ENCODE measurements at places on chromosomes 4 and X.

DNA sequence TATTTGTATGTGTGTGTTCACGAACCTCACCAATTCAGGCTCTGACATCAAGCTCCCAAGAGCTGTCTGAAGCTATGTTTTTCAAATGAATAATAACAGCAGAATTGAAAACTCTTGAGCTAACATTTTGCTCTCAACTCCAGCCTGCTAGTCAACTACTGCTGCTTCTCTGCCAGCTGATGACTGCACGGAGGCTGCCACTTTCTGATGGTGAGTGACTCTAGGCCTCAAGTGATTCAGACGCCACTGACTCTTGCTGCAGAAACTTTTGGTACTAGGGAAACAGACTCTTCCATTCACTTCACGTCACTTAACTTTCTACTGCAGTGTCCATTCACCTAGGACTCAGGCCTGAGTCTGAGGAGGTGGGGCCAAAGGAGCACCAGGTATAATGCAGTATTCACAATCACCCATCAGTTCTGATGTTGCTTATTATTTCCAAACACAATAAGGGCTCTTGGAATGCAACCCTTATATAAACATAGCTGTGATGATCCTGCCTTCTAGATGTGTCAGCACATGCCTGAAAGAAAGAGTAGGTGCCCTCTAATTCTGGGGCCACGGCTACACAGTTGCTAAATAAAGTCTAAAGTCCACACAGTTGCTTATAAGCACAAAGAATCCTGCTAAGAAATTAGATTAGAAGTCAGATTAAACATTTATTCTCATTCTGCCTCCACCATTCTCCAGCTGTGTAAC lies 16.0 kb downstream of the PRDM8 start:
- no peak for DNase-seq

- no peak for DNase-seq
These were observed 166.0 kb downstream of the ANTXR2 start for GRCh38 chr4:79907001-79907400.

- DNase-seq = no peak
These were observed 324.1 kb downstream of the TLL1 start for GRCh38 chr4:166197166-166197565.

- no peak for DNase-seq
These were observed at the start of gene ARHGAP4 for GRCh38 chrX:153925739-153926551. TSS of gene ARHGAP4 (minus strand) at chrX:153926264. CDS start at chrX:153926202, 62 bp downstream.

DNA sequence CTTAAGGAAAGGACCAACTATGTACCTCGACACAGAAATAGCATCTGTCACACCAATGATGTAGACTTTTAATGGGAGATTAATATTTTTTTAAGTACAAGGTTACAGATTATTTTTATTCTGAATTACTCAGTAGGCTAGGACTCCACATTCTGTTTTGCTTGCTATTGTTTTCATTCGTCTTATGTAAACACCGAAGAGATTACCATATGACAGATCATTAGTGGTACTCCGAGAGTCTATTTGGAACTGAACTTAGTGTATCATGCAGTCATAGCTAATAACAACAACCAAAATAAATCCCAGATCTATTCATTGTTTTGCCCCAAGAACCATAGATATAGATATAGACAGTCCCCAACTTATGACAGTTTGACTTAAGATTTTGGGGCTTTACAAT lies 139.7 kb upstream of the SPRY1 start:
- DNase-seq = no peak

GRCh38 chr4:57877047-57877458 lies 766.9 kb upstream of the IGFBP7 start:
- DNase-seq = no peak

DNA sequence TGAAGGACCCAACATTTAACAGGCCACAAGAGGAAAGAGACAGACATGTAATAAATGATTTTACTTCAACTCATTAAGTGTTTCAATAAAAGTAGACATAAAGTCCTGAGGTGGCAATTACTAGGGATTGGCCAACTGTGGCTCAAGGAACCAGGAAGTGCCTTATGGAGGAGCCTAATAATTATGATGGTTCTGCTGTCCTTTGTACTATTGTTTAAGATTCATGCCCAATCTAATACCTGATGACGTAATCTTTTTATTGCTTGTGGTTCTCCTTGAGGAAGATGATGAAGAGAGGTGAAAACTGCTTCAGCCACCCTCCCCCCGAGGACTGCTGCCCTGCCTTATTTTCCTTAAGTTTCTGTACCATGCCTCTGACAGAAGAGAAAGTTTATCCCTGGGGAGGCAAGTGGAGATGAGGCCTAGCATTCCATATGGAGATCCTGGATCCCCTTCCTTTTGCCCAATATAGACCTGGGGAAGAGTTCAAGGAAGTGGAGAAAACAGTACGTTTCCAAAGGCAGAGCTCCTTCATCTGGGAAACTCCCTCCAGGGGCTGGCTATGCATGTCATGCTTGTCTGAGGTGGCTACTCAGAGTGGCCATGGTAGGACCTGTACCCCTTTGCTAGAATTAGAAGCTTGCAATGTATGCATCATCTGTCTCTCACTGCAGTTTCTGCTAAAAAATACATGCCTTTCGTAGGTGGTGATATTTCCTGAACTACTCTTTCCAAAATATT lies 56.8 kb upstream of the FAT1 start:
- no peak for DNase-seq

- DNase-seq = no peak
These were observed 84.9 kb downstream of the KDM6A start for GRCh38 chrX:44957848-44958247.

- DNase-seq = peak; percentile 0
These were observed 34.9 kb downstream of the FTHL17 start for GRCh38 chrX:31036895-31037294.

DNA sequence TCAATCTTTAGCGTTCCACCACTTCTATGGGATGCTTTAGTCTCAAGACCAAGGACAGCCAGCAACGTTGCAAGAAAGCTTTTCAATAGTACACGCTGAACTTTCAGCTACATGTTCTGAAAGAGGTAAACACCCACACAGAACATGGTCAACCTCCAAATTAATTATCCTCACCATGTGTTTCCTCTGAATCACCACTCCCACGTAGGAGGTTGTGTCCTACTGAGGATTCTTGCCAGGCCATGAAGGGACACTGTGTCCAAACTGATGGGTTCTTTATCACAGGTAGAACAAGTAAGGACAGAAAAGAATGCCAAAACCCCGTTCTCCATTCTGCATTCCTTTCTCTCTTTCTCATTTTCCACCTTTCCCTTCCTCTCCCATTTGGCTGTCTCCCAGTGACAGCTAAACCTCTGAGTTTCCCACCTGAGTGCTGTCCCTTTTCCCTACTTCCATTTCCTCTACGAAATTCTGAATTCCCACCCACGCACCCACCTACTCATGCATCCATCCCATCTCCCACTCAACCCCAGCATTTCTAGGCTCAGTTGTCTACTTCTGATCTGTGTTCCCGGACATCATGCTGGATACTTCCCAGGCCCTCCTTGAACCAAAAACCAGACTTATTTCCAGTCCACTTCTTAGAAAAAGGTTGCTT lies 29.0 kb upstream of the GPM6B start:
- DNase-seq = no peak

GRCh38 chr4:32031026-32031425 lies 1310.9 kb downstream of the PCDH7 start:
- DNase-seq = no peak

- no peak for DNase-seq
These were observed 74.7 kb downstream of the HOPX start for GRCh38 chr4:56606385-56606784.

DNA sequence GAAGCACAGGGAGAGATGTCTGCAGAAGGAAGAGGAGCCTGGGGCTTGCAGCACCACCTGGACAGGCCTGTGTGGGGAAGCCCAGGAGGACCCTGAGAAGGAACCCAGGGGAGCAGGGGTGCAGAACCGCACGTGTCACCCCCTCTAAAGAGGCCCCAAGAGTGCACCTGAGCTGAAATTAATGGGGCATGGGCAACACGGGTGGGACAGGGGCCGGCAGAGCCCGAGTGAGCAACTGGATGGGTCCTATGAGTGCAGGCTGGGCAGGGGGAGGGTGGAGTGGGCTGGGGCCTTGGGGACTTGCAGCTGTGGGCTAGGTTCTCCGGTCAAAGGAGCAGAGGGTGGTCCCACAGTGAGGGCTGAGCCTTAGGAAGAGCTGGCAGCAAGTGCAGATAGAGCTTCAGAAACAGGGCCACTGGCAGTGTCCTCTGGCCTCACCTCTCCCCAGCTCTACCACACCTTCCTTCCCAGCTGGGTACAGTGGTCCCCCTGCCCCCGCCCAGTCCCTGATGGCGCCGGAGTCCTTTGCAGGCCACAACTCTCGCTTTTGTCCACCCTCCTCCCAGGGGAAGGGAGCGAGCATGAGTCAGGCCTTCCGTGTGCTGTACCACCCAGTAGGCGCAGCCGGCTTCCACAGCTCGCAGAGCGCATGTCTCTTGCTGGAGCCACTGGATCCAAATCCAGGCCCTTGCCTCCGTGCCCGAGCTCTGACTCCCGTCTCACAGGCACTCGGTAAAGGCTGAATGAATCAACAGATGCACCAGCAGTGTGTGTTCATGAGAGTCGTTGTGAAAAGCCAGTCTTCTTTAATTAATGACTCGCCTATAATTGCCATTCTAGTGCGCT lies 131.6 kb downstream of the HMX1 start:
- DNase-seq = no peak

DNA sequence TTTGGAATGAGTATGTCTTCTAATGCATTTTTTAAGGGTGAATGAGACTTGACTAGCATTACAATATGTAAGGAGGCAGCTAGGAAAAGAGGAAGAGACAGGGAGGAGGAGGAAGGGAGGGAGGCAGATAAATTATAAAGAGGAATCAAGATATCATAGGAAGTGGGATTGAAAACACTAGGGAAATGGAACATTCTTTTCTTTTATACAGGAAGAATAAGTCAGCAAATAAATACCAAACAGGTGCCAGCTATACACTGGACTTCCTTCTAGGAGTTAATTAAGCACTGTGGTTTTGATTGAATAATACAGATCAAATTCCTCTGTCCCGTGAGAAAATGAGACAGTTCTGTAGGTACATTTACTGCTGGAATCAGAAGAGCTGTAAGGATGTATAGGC lies 78.6 kb downstream of the PACRGL start:
- no peak for DNase-seq

DNA sequence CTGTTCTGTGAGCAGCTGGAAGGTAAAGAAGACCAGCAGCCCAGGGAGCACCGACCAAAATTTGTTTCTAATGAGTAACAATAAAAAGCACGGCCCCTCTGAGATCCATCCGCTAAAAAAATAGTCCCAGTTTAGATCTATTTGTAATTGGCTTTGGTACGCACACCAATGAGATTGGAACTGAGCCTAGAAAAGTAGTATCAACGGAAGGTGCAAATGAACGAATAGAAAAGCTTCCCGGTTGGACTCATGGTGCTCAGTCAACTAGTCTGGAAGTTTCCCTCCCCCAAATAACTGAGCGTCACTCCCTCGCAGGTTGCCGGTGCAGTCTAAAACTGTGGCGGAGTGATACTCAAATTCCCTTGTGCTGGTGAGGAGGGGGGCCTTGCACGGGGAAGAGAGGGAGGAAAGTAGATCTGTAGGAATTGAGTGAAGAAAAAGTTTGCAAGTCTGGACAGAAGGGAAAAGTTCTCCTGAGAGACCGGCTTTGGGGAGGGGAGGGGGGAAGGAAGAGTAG lies at the start of gene COL4A5:
TSS of gene COL4A5 (plus strand) at position 413 of the 517 bp plus-strand sequence. CDS start 288 bp downstream, outside the sequence.
- DNase-seq = no peak

DNA sequence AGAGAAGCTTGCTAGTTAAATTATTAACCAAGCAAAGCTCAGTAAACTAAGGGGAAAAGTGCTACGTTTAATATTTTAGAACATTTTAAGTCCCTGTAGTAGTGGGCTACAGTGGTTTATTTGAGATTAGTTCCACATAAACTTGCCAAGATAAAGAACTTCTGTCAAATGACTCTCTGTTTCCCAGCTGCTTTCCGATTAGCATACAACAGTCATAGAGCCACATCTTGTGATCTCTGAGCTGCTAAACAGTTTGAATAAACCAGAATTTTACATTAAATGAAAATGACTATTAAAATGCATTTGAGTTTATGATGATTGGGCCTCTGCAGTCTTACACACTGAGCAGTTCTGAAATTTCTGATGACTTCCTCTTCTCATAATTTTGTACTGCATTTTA lies 568.5 kb downstream of the IQCM start:
- DNase-seq = no peak

DNA sequence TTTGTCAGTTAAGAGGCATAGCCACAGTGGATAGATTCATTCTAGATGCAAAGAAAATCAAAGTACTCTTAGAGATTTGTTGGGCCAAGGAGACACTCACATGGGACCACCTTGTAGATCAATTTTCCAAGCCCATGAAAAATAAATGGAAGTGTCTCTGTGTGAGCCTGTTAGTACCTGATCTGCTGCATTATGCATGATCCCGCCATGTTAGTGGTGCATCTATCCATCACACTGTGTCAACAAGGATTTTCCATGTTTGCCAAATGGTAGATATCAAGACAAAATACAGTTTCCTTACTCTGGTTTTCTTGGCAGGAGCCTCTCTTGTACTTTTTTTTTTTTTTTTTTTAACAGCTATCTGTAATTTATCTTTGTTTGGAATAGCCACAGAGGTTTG lies 112.4 kb downstream of the EGF start:
- DNase-seq = no peak

DNA sequence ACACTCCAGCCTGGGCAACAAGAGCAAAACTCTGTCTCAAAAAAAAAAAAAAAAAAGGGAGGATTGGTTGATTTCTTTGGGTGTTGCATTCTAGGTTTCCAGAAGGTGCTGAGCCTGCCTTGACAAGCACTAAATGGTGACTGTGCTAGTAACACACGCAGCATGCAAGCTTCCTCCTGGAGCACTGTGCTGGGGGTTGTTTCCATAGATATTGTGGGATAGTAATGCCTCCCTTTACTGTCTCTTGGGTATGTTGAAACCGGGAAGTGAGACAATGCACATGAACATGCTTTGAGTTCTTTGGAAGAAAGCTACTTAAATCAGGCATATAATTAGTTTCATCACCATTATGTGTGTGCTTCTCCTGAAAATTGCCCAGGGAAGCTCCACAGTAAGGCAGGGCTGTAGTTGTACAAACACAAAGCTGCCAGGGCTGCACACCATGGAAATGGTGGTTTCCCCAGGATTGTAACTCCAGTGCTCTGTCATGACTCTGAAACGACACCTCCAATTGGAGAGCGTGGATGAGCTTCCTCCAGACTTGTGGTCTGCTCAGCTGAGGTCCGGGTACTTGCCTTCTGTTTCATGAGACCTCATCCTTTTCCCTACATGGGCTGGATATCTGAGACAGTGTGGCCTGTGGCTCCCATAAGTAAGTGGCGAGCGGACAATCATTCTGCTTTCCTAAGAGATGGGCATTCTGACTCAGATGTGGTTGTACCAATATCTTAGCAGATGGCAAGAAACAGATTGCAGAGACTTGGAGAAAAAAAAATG lies 31.5 kb upstream of the STOX2 start:
- no peak for DNase-seq

DNA sequence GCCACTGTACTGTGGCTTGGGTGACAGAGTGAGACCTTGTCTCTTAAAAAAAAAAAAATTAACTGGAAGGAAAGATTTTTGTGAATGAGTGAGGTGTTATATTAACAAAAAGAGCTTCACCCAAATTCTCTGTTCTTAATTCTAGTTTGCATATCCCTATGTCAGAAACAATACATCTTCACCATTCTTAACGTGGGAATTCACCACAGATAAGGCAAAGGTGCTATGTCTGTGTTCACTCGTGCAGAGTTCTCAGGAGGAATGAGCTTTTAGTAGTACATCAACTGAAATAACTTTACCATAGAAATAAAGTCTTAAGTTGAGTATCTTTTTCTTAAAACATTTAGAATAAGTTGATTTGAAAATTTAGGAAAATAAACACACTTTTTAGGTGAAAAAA lies 135.1 kb downstream of the RAPGEF2 start:
- no peak for DNase-seq

All from NCI-H1694 (cell line).